Activated CD4-positive, alpha-beta memory T cell treated with anti-CD3 and anti-CD28 coated beads for 36 hours (primary cell): ENCODE measurements at places on chromosomes 5 and 9. TPM values are rescaled to one million over a fixed set of nuclear protein-coding genes. Genes with fewer than 3 reads are reported as not detected.

GRCh38 chr5:82234885-82235284, 43.3 kb downstream of the RPS23 start:
- no peak overlapping the region for H3K4me3 ChIP-seq
- no peak overlapping the region for H3K27ac ChIP-seq
- no peak for DNase-seq
- no peaks in the 10 kb centered on the region for H3K36me3 ChIP-seq
- no peaks in the 10 kb centered on the region for H3K4me1 ChIP-seq
- H3K27me3 ChIP-seq, result no peaks in the 10 kb centered on the region

DNA sequence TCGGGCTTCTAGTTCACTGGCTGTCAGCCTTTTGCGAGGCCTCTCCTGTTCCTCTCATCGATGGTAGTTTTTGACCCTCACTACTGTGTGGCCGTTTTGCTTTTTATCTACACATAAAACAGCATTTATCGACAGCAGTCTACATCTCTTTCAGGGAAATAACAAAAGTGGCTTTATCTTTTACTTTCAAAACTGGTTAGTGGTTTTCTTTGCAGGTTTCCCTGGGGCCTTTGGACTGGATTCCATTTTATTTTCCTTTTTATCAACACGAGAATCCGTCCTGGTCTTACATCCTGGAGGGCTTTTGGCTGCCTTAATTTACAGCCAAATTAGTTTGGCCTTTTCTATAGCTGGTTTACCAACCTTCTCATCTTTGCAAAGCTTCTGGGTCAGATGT, 793 bp upstream of the PKD2L2 start:
- DNase-seq, result no peak
- H3K4me3 ChIP-seq, result peak overlapping the region; percentile 87
- H3K27me3 ChIP-seq, result no peaks in the 10 kb centered on the region

GRCh38 chr5:115978779-115979178, 16.5 kb downstream of the LVRN start:
- no peak overlapping the region for H3K27ac ChIP-seq
- no peak for DNase-seq
- H3K36me3 ChIP-seq, result no peaks in the 10 kb centered on the region
- no peaks in the 10 kb centered on the region for H3K4me1 ChIP-seq
- H3K4me3 ChIP-seq, result no peak overlapping the region

DNA sequence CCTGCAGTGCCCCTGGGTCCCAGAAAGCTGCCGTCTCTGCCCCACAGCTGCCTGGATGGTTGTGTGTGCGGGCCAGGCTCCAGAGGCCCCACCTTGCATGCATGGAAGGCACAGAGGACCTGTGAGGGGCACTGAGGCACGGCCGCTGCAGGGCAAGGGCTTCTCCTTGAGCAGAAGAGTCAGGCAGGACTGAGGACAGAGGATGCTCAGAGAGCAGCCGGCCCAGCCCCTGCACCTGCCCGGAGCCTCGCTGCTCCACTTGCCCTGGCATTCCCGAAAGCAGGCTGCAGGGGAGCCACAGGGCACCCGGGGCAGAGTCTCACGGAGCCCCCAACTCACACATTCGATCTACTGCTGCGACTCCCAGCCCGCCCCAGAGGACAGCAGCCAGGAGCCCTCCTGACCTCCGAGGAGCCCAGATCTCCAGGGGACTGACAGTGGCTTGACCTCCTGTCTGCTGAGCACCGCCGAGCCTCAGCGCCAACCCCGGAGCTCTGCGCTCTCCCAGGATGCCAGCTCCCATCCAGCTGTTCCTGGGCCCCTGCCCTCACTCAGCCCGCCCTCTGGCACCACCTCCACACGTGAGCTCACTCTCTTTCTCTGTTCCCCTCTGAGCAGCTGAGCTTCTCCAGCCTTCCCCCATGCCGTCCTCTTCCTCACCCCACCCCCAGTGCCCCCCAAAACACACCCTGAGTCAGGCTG, 95.0 kb downstream of the KCNT1 start:
- no peak for DNase-seq
- no peaks in the 10 kb centered on the region for H3K36me3 ChIP-seq
- H3K4me1 ChIP-seq, result peaks cover 3% of the 10 kb centered on the region
- H3K27ac ChIP-seq, result no peak overlapping the region
- H3K27me3 ChIP-seq, result no peaks in the 10 kb centered on the region

DNA sequence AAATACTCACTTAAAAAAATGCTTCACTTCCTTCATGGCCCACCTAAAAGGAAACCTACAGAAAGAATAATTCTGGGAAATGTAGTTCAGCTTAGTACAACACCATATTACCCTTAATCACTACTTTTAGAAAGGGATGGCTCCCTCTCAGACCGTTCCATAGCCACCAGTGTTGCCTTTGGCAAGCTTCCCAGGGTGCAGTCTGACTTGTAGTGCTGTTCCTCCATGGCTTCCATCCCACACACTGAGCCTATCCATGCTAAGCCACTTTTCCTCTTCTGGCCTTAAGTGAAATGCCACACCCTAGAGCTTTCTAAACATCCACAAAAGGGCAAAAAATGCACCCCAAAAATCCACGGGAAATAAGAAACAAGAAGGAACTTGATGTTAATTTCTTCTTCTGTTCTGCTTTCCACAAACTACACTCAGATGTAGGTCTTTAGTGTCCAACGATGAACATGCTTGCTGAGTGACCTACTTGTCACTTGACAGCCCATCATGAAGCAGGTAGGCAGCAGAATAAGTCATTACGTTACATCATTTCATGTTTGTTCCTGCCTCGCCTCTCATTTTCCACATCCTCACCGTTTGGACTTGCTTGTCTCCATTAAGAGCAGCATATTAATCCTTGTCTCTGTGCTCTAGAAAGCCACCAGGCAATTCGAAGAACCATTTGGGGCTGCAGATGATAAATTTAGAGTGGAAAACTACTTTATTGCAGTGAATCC, 391.1 kb upstream of the GRAMD2B start:
- H3K27me3 ChIP-seq, result no peaks in the 10 kb centered on the region
- no peak overlapping the region for H3K4me3 ChIP-seq
- H3K36me3 ChIP-seq, result no peaks in the 10 kb centered on the region

GRCh38 chr5:17235731-17236330, 18.4 kb downstream of the BASP1 start:
- no peaks in the 10 kb centered on the region for H3K36me3 ChIP-seq
- no peak overlapping the region for H3K27ac ChIP-seq
- no peak overlapping the region for H3K4me3 ChIP-seq
- H3K4me1 ChIP-seq, result no peaks in the 10 kb centered on the region
- DNase-seq, result no peak
- peaks cover 2% of the 10 kb centered on the region for H3K27me3 ChIP-seq

DNA sequence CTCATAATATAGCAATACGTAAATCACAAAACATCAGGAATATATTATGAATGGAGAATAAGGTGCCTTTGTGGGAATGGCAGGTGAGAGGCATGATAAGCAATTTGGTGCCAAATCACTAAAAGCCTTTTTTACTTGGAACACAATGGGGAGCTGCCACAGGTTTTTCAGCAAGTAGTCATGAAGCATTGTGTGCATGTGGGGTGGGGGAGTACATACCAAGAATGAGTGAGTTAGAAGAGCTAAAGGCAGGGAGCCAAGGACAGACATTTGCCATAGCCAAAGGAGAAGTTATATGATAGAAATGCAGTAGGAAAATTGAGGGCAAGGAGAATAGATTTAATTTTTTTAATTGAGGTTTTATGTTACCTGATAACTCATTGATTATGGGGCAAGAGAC, 445.0 kb upstream of the SMC2 start:
- DNase-seq, result no peak
- no peak overlapping the region for H3K27ac ChIP-seq
- H3K4me1 ChIP-seq, result no peaks in the 10 kb centered on the region
- no peaks in the 10 kb centered on the region for H3K27me3 ChIP-seq

DNA sequence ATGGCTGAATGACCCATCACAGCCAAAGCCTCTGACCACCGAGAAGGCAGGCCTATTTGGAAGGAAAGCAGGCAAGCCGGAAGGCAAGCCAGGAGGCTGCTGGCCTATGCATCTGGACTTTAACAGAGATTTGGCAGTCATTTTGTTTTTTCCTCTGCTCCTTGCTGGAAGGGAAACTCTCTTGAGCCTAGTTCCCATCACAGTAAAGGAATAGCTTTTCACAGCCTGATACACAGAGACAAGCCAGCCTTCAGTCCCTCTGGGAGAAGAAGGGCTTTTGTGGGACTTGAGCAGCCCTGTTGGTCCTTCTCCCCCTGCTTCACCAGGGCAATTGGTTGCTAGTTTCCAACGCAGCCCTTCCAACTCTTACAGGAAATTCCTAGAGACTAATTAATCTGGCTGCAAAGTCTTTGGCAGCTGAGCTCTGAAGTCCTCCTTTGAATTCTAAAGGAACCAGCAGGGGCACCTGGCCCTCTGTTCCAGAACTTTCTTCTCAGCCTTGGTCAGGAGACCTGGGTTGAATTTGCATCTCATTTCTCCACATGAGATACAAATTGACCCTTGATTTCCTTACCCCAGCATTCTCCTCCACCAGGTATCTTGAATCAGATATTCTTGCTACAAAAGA, 157.3 kb upstream of the EPB41L4A start:
- no peak for DNase-seq
- H3K27me3 ChIP-seq, result no peaks in the 10 kb centered on the region
- no peak overlapping the region for H3K4me3 ChIP-seq
- no peaks in the 10 kb centered on the region for H3K4me1 ChIP-seq
- no peak overlapping the region for H3K27ac ChIP-seq

DNA sequence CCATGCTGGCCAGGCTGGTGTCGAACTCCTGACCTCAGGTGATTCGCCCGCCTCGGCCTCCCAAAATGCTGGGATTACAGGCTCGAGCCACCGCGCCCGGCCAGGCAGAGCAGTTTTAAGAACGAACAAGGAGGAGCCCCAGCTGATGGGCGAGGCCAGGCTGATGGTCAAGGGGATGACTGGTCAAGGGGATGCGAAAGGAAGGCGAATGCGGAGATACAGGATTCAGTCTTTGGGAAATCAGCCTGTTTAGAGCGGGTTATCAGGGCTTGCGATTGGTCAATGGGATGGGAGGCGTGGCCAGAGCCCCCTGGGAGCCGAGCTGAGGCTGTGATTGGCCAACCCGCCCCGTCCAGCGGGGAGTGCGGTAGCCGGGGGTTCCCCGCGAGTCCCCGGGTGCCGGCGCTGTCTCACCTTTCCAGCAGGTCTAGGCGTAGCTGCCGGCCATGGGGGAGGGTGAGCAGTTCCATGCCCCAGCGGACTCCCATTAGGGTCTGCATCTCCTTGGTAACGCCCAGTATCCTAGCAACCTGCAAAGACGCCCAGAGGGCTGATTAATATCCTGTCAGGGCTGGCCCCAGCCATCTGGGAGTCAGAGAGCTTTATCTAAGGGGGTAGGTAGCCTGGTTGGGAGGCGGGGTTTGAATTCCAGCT, 7.5 kb upstream of the TOR2A start:
- no peak for DNase-seq
- H3K4me1 ChIP-seq, result no peaks in the 10 kb centered on the region
- H3K36me3 ChIP-seq, result peaks cover 24% of the 10 kb centered on the region

- peaks cover 1% of the 10 kb centered on the region for H3K27me3 ChIP-seq
- peaks cover 17% of the 10 kb centered on the region for H3K4me1 ChIP-seq
- peak; percentile 69 for DNase-seq
- H3K4me3 ChIP-seq, result no peak overlapping the region
- no peaks in the 10 kb centered on the region for H3K36me3 ChIP-seq
- peak overlapping the region; percentile 57 for H3K27ac ChIP-seq
Observed at GRCh38 chr5:109936996-109937395, 247.3 kb downstream of the MAN2A1 start.

- no peak overlapping the region for H3K27ac ChIP-seq
- no peaks in the 10 kb centered on the region for H3K4me1 ChIP-seq
- no peaks in the 10 kb centered on the region for H3K27me3 ChIP-seq
- no peak overlapping the region for H3K4me3 ChIP-seq
- no peaks in the 10 kb centered on the region for H3K36me3 ChIP-seq
Observed at GRCh38 chr5:180605554-180606214, 14.4 kb upstream of the SCGB3A1 start.

- H3K27ac ChIP-seq, result no peak overlapping the region
- H3K4me1 ChIP-seq, result no peaks in the 10 kb centered on the region
- DNase-seq, result no peak
- H3K4me3 ChIP-seq, result no peak overlapping the region
- H3K36me3 ChIP-seq, result peaks cover 3% of the 10 kb centered on the region
- peaks cover 5% of the 10 kb centered on the region for H3K27me3 ChIP-seq
Observed at GRCh38 chr5:180111273-180112002, 39.9 kb upstream of the RNF130 start.

DNA sequence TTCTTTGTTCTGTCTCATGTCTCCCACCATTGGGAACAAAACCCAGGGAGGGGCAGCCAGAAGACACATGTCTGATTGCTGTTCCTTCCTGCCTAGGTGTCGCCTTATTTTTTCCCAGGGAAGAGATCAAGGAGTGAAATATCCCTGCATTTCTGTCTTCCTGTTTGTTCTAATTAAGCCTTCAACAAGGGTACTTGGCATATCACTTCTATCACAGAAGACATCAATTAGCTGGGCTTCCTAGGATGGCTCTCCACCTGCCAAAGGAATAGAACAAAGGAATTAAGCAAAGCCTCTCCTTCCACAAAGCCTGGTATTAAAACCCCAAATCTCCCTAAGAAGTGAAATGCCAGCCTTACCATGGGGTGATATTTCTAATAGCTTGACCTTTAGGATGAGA, 299.5 kb upstream of the CD180 start:
- H3K27me3 ChIP-seq, result no peaks in the 10 kb centered on the region
- H3K4me3 ChIP-seq, result no peak overlapping the region
- peaks cover 2% of the 10 kb centered on the region for H3K4me1 ChIP-seq
- no peak for DNase-seq
- no peak overlapping the region for H3K27ac ChIP-seq
- no peaks in the 10 kb centered on the region for H3K36me3 ChIP-seq

GRCh38 chr9:94031380-94031779, 52.9 kb upstream of the PTPDC1 start:
- no peaks in the 10 kb centered on the region for H3K36me3 ChIP-seq
- H3K4me1 ChIP-seq, result peaks cover 17% of the 10 kb centered on the region
- DNase-seq, result no peak
- no peak overlapping the region for H3K27ac ChIP-seq
- H3K27me3 ChIP-seq, result peaks cover 2% of the 10 kb centered on the region
- peak overlapping the region; percentile 97 for H3K4me3 ChIP-seq

- peaks cover 2% of the 10 kb centered on the region for H3K36me3 ChIP-seq
- no peaks in the 10 kb centered on the region for H3K27me3 ChIP-seq
- peak; percentile 12 for DNase-seq
- no peaks in the 10 kb centered on the region for H3K4me1 ChIP-seq
Observed at GRCh38 chr9:79471580-79472543, 99.9 kb upstream of the TLE4 start.

GRCh38 chr5:153767221-153768188, 271.2 kb downstream of the FAM114A2 start:
- DNase-seq, result no peak
- no peak overlapping the region for H3K27ac ChIP-seq
- H3K27me3 ChIP-seq, result no peaks in the 10 kb centered on the region
- H3K36me3 ChIP-seq, result no peaks in the 10 kb centered on the region
- no peak overlapping the region for H3K4me3 ChIP-seq

DNA sequence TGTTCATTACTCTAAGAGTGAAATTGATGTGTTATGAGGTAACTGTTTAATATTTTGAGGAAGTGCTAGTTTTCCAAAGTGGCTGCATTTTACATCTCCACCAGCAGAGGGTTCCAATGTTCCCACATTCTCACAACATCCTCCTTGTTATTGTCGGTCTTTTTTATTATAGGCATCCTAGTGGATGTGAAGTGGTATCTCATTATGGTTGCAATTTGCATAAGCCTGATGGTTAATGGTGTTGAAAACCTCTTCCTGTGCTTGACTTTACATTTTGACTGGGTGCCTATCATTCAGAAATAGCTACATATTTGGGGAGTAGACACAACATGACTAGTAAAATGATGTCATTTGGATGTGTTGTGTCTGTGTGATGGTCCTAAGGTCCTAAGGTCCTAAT, 143.6 kb downstream of the MRPS30 start:
- DNase-seq, result no peak
- H3K36me3 ChIP-seq, result no peaks in the 10 kb centered on the region
- no peaks in the 10 kb centered on the region for H3K27me3 ChIP-seq
- no peak overlapping the region for H3K27ac ChIP-seq

The SLC25A2 gene
- 0.31 TPM for total RNA-seq

The MSX2 gene
- not detected for total RNA-seq

The IL5 gene
- 5.0 TPM for total RNA-seq
